ENCODE measurements at places on chromosomes 6 and 20.

- DNase-seq: no peak
These were observed 22.5 kb upstream of the MMS22L start for GRCh38 chr6:97305414-97306066.

DNA sequence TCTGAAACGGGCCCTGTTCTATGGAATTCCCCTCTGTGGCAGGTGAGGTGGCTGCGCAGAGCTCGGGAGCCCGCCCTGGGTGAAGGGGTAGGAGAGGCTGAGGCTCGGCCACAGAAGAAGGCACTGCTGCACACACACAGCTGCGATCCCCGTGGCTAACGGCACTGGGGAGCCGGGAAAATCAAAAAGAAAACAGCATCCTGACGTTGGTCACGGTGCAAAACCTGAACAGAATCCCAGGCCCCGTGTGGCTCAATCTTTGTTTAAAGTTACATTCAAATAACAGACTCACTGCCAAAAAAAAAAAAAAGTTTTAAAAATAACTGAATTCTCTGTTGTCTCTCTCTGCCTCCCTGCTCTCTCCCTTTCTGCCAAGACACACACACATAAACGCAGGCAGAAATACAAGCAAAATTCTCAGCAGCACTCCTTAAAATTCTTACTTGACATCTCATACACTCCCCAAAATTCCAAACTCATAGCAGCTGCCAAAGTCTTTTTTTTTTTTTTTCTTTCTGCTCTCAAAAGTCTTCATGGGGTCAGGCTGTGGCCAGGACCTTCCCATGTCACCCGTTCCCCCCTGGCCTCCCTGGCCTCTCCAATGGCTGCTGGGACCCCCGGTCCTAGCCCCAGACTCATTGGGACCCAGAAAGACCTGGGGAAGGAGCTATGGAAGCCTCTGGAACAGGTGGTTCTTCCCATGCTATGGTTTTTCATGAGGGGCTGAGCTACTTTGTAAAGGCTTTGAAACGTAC, 248.8 kb downstream of the TTLL2 start:
- DNase-seq: no peak

DNA sequence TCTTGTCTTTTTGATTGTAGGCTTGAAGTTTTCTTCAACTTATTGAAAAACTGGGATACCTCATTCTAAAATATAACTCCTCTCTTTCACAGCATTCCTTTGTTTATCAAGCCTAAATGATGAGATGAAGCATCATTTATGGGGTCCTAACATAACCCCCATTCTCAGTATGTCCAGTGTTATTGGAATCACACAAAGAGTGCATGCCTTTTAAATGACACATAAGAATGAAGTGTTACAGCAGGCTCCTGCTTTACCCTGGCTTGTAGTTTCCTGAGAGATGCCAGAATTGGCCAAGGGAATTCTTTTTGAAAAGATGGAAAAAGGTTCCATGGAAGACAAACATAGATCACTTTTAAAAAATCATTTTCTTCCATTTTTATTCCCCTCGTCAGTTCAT, 502.4 kb downstream of the BCKDHB start:
- no peak for DNase-seq

- peak; percentile 7 for DNase-seq
These were observed 32.5 kb upstream of the MEI4 start for GRCh38 chr6:77620278-77620882.

DNA sequence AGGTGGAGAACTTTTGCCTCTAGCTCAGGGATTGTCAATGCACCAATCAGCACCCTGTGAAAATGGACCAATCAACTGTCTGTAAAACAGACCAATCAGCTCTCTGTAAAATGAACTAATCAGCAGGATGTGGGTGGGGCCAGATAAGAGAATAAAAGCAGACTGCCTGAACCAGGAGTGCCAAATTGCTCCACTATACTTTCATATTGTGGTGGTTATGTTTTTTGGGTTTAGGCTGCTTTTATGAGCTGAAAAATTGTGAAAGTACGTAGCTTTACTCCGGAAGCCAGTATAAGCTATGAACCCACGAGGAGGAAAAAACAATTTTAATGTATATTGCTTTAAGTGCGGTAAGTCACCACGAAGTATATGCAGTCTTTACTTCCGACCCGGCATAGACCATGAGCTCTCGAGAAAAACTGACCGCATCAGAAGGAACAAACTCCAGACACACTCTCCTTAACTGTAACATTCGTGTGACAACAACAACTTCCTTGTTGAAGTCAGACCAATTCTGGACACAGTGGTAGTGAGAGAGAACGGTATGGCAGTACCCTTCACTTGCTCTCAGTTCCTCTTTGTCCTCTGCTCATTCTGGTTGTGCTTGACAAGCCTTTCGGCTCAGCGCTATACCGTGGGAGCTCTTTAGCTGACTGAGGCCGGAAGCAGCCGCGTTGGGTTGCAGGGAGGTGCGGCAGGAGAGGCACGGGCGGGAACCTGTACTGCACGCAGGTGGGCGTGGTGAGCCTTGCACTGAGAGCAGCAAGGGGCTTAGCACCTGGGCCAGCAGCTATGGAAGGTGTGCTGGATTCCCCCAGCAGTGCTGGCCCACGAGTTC, 81.9 kb upstream of the E2F3 start:
- peak; percentile 73 for DNase-seq

DNA sequence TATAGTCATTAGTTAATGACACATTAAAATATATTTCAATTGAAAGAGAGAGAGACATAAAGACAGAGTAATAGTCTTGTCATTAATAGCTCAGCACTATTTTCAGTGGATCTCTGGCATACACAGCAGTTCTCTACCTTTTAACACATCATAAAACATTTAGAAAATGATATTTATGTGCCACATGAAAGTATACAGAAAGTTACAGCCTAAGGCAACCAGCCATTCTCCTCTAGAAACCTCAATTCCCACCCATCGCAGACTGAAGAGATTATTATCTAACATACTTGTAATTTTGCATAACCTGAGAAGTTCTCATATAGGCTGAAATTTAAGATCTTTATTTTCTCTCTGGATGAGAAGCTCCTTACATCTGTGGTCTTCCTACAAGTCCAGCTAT, 58.7 kb upstream of the FAM83B start:
- no peak for DNase-seq

- no peak for DNase-seq
These were observed 18.1 kb upstream of the ZSCAN9 start for GRCh38 chr6:28206928-28207509.

GRCh38 chr20:58040447-58041290, 187.8 kb downstream of the ANKRD60 start:
- DNase-seq: no peak
